ENCODE measurements at places on chromosomes 16 and 17.
A peak's percentile ranks its signal among the peaks of the same experiment; 100 is the strongest.

- peak; percentile 96 for DNase-seq
Observed at GRCh38 chr17:46742565-46743270, 75.8 kb downstream of the WNT3 start.

GRCh38 chr16:10076037-10076436 lies 106.2 kb downstream of the GRIN2A start:
- no peak for DNase-seq

GRCh38 chr16:78675312-78675711 lies 575.9 kb downstream of the WWOX start:
- peak; percentile 33 for DNase-seq

GRCh38 chr17:80704381-80704819 lies 159.8 kb downstream of the RPTOR start:
- peak; percentile 40 for DNase-seq

- DNase-seq, result no peak
Observed at GRCh38 chr16:24216961-24217360, 39.2 kb upstream of the CACNG3 start.
